ENCODE measurements at places on chromosomes 11 and 22.

- no peak for DNase-seq
Measured at GRCh38 chr22:45358127-45358526, 48.4 kb downstream of the FAM118A start.

DNA sequence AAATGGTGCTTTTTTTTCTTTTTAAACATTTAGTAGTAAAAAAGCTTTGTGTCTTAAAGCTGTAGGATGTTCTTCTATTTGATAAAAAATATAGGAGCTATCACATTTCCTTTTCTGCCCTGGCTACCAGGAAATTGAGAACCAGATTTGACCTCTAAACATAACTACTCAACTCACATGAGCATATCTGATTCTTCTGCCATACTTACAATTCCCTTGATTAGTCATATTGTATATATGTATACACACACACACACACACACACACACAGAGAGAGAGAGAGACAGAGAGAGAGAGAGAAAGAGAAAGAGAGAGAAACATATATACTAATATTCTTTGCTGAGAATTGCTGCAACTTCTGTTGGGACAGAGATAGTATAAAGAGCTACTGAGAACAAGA, 23.0 kb upstream of the GDPD4 start:
- DNase-seq: no peak

- no peak for DNase-seq
Measured at GRCh38 chr22:49158741-49159564, 668.7 kb downstream of the BRD1 start.

GRCh38 chr11:13917264-13917663, 45.3 kb upstream of the SPON1 start:
- DNase-seq: no peak

DNA sequence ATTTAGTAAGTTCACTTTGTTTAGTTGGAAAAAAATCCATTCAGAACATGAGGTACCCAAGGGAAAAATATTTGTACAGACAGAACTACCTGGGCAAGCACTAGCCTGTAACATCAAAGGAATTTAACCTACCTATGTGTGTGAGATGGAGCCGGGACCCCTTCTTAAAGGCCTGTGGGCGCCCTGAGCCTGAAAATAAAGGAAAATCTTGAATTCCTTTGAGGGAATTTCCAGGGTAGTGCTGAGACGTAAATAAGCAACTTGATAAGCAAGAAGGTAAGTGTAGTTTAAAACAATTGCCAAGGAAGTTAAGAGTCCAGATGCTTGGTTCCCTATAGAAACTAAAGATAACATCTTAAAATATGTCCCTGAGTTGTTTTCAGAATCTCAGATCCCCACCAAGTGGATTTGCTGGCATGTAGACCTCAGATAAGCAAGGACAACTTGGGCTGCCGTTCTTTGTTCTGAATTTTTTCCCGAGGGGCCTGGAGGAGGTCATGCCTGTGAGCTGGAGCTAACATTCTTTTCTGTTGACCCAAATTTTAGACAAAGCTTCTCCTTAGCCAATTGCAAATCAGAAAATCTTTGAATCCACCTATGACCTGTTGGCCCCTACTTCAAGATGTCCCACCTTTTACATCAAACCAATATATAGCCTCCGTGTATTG, 31.0 kb downstream of the MED17 start:
- DNase-seq: no peak

GRCh38 chr11:11028017-11028692, 170.3 kb upstream of the ZBED5 start:
- DNase-seq: peak; percentile 66

DNA sequence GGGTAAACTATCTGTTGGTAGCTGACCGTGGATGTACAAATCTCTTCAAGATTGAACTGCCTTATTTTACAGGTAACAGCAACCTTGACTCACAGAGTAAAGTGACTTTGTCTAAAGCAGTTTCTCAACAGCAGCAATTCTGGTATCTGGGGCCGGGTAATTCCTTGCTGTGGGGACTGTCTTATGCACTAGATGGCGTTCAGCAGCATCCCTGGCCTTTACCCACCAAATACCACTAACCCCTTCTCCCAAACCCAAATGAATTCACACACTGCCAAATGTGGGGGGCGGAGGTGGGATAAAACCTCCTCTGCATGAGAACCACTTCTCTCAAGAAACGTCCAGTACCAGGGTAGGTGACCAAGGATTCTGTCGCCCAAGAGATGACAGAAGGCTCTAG, 1.7 kb upstream of the INCENP start:
- DNase-seq: no peak

DNA sequence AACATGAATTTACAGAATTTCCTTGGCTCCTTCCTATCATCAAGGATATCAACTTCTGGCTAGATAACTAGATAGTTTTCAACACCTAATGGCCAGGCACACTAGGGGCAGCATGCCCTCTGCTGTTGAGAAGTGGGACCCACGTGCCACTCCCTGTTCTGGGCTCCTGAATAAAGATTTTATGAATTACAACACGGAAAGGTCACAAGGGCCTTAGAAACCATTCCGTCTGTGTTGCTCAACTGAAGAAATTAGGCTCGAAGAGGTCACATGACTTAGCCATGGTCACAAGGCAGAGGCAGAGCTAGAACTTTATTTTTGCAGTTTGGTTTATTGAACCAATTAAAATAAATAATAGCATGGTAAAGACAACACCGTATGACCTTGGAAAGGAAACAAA, 36.0 kb downstream of the PRCP start:
- DNase-seq: peak; percentile 55

- DNase-seq: no peak
Measured at GRCh38 chr22:48944433-48944750, 883.3 kb downstream of the BRD1 start.

GRCh38 chr22:37230673-37231405, 13.2 kb downstream of the RAC2 start:
- DNase-seq: no peak

DNA sequence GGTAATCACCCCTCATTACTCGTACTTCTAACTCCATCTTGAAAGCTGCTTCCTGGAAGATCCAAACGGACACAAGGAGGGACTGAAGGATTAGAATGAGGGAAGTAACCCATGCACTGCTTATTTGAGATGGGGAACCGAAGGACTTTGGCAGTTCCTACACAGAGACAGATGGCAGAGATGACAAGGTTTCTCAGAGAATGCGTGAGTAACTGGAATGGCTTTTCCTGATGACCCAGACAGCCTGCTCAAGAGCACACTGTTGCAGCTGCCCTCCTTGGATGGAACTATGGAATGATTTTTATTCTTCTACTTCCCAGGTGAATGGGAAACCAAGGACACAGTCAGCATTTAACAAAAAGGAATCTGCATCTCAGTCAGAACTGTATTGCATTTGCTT, 7.3 kb downstream of the KCNJ11 start:
- DNase-seq: no peak

GRCh38 chr11:120188371-120188770, 22.5 kb upstream of the OAF start:
- DNase-seq: peak; percentile 31

DNA sequence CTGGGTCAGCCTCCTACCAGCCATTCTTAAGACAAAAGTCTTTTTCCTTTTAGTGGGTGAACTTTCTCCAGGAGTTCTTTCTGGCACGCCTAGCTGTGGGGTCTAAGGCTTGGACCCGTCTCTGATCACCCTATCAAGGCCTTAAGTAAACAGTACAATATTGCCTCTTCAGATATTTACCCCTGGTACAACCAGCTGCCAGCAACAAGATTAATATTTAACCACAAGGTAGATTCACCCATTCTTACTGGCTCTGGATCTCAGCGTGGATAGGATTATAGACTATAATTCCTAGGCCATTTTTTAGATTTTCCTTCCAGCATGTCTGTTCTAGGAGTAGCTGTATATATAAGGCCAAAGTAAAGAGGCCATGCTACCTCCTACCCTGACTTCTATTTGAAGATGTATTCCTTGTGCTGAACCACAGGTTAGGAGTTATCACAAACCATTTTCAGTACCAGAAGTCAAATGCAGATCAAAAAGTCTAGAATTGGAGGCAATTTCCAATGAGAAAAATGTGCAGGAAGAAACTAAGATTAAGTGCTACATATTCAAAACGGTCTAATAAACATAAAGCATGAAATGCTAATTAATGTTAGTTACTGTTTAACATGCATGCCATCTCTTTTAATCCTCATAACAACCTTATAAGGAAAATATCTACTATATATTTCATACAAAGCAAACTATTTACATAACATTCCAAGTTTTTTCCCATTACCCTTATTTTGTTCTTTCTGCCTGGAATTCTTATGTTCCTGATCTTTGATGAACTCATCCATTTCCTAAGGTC, 110.0 kb upstream of the SYN3 start:
- peak; percentile 2 for DNase-seq

- DNase-seq: peak; percentile 68
Measured at GRCh38 chr11:110337570-110338193, 41.3 kb upstream of the RDX start.

DNA sequence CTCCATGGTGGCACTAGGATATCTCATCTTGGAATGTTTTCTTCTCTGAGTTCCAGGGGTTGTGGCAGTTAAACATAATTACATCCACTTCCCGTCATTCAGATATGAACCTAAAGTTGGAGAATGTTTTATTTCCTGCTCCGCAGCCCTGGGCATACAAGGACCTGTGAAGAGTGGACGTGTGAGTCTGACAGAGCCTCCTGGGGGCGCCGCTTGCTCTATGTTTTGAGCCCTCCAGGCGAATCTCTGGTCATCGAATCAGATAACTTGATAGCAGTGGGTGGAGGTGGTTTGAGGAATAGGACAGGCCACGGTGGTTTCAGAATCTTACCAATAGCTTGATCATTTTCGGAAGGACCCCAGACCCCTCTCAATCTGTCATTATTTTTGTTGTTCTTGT, 174.2 kb downstream of the NTM start:
- no peak for DNase-seq

DNA sequence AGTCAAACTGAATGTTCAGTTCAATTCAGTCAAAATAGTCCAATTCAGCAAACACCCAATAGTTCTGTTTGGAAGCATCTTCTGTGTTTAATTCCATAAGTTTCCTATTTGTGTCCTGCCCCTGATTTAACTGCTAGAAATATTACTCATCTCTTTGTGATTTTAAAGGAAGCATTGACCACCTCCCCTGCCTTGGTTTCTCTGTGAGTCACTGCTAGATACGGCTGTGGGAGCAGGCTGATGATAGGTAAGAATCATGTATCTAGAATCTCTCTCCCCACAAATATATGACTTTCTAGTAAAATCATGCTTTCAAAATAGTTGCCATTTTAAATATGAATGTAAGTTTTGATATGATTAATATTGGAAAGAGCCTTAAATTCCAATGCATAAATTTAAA, 888.5 kb downstream of the NTM start:
- no peak for DNase-seq

GRCh38 chr22:30187094-30187493, 59.5 kb downstream of the LIF start:
- no peak for DNase-seq

- DNase-seq: peak; percentile 18
Measured at GRCh38 chr22:22866381-22867111, 21.1 kb upstream of the IGLL5 start.

- DNase-seq: no peak
Measured at GRCh38 chr11:111748035-111748804, 18.0 kb downstream of the PPP2R1B start.

DNA sequence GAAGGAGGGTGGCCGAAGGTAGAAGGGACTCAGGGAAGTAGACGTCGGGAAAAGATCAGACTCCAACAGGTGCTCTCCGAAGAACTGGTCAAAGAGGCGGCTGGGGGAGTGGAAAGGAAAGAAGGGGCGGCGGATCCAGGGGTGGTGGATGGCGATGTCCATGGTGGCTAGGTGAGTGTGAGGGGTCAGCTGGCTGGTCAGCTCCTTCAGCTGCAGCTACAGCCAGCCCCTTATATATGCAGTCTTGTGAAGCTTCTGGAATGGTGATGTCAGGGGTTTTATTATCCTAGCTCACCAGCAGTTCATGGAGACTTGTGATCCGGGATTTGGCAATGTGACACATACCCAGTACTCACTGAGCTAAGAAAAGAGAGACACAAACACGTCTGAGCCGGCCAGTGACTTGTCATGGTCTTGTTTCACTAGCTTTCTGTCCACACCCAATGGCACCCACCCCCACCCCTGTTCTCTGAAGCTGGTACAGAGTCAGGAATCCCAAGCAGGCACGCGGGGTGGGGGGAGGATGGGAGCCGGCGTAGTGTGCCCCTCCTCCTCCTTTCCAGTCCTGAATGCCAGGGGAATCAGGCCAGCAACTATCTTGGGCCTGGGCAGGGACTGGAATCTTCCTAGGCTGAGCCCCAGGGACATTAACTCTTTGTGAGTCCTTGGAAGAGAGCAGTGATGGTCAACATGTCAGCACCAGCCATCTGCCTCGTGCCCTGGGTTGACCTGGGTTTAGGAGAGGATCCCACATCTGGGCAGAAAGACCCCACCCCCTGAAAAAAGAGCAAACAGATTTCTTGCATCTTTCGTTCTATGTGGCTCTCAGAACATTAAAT, at the start of gene CRYAB:
CRYAB (minus strand) TSS at position 208 of the 839 bp plus-strand sequence; CDS start at position 162, 46 bp downstream.
- DNase-seq: peak; percentile 57

GRCh38 chr11:22555881-22556280, 69.7 kb downstream of the FANCF start:
- DNase-seq: no peak

DNA sequence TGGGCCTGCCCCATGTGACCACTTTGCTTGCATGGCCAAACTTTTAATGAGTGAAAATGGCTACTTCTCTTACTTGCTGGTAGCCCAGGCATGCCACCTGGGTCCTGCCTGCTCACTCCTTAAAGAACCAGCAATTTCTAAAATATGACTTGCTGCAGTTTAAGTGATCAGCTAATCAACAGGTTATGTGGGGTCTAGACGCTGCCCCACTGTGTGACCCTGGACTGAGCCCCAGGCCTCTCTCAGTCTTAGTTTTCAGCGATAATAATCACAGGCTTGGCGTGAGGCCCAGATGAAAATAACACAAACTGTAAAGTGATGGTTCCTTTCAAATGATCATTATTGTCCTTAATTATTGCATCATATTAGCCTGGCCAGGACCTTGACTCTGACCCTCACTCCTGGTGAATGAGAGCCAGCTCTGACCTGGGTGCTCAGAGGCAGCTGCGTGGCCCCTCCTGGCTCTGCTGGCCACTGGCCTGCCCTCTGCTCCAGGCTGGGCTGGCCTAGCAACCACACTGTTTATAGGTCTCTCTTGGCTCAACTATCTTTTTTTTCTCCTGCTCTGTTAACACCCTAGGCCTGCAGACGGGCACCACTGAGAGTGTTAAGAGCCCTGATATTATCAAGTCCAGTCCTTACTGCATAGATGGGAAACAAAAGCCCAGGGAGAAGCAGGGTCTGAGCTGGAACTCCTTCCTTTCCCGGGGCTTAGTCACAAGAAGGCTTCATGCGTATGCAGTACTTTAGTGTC, 89.7 kb downstream of the RRM1 start:
- no peak for DNase-seq

DNA sequence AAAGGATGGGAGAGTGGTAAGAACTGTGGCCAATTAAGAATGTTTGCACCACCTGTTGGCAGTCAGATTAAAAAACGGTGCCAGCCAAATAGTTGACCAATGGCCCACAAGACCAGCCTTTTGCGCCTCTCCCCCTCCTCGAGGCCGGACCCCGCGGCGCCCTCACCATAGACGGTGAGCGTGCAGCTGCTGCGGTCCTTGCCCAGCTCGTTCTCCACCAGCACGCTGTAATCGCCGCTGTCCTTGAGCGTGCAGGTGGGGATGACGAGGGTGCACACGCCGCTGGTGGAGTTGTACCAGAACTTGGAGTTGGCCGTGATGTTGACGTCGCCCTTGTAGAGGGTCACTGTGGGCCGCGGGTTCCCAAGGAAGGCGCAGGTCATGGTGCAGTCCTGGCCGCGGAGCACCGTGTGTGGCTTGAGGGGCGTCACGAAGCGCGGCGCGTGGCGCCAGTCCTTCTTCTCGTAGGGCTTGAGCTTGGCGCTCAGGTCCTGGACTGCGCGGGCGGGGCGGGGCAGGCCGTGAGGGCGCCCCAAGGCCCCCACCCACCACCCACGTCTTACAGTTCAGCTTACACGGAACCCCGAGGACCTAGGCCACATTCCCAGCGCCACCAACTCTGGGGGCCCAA, 7.2 kb downstream of the TMEM86A start:
- DNase-seq: peak; percentile 72
